Colonic mucosa (tissue), 4 donors: ENCODE measurements at places on chromosomes 16 and 17. TPM values are rescaled to one million over a fixed set of nuclear protein-coding genes. Genes with fewer than 3 reads are reported as not detected.
A peak's percentile ranks its signal among the peaks of the same experiment; 100 is the strongest.

GRCh38 chr16:50485232-50485631 lies 63.0 kb upstream of the NKD1 start:
- no peaks in the 10 kb centered on the region for H3K36me3 ChIP-seq
- H3K4me1 ChIP-seq: no peaks in the 10 kb centered on the region
- H3K27me3 ChIP-seq: no peaks in the 10 kb centered on the region
- DNase-seq: no peak
- H3K27ac ChIP-seq: no peak overlapping the region

DNA sequence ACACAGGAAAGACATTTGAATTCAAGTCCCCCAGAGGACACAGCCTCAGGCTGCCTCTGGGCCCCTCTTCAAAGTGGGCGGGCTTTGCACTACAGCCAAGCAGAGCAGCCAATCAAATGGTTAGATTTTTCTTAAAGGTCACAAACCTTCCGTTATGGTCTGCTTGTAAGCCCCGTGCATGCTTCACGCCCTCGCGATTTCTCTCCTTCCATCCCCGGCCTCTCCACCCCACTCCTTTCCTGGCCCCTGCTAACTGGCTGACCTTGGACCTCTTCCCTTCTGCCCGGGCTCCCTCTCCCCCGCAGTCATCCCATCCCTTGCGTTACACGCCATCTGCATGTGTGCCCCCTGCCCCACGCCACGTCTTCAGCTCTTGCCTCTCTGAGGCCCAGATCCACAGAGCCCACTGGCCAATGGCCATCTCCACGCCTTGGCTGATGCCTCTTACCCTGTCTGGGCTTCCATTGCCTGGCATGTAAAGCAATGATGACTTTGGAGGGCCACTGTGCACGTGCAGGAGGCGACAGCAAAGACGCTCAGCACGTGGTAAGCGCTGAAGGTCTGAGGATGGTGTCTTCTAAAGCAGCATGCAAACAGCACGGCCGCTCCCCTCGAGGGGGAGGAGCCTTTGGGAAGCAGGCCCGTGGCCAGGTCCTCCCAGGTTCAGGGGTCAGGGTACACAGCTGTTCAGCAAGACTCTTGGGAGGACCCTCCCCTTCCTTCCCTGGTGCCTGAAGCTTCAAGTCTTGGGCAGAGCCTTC lies 86.8 kb downstream of the ZDHHC7 start:
- H3K4me1 ChIP-seq: peaks cover 7% of the 10 kb centered on the region
- no peak overlapping the region for H3K27ac ChIP-seq
- no peaks in the 10 kb centered on the region for H3K36me3 ChIP-seq
- peak; percentile 63 for DNase-seq

The C17orf78 gene
- not detected for total RNA-seq

GRCh38 chr16:84361546-84361945 lies 6.8 kb upstream of the ATP2C2 start:
- no peak overlapping the region for H3K27ac ChIP-seq
- no peak overlapping the region for H3K4me3 ChIP-seq
- H3K4me1 ChIP-seq: peaks cover 8% of the 10 kb centered on the region
- no peaks in the 10 kb centered on the region for H3K27me3 ChIP-seq

GRCh38 chr16:55510185-55510805 lies 1.4 kb downstream of the LPCAT2 start:
- peak overlapping the region; percentile 70 for H3K4me3 ChIP-seq
- no peak overlapping the region for H3K27ac ChIP-seq
- no peak for DNase-seq
- peaks cover 4% of the 10 kb centered on the region for H3K4me1 ChIP-seq

- no peak overlapping the region for H3K4me3 ChIP-seq
- DNase-seq: no peak
- H3K27me3 ChIP-seq: no peaks in the 10 kb centered on the region
- H3K36me3 ChIP-seq: no peaks in the 10 kb centered on the region
- no peaks in the 10 kb centered on the region for H3K4me1 ChIP-seq
These were observed 162.3 kb downstream of the ABCA8 start for GRCh38 chr17:68792873-68793272.

The OTOP3 gene
- total RNA-seq: not detected

DNA sequence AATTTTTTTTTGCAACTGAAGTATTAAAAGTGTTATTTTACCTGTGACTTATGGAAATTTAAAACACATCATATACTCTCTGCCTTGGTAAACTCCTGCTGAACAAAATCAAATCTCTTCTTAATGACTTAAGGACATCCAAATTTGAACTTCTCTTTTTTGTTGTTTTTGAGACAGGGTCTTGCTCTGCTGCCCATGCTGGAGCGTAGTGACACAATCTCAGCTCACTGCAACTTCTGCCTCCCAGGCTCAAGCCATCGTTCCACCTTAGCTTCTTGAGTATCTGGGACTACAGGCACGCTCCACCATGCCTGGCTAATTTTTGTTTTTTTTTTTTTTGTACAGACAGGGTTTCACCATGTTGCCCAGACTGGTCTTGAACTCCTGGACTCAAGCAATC lies 56.1 kb downstream of the SKAP1 start:
- H3K27me3 ChIP-seq: no peaks in the 10 kb centered on the region
- no peak overlapping the region for H3K4me3 ChIP-seq
- H3K4me1 ChIP-seq: no peaks in the 10 kb centered on the region
- H3K27ac ChIP-seq: no peak overlapping the region
- H3K36me3 ChIP-seq: no peaks in the 10 kb centered on the region

GRCh38 chr17:51165680-51166197 lies 472 bp upstream of the NME2 start:
- no peaks in the 10 kb centered on the region for H3K27me3 ChIP-seq
- H3K36me3 ChIP-seq: no peaks in the 10 kb centered on the region
- peak overlapping the region; percentile 76 for H3K27ac ChIP-seq
- no peak for DNase-seq
- peak overlapping the region; percentile 61 for H3K4me3 ChIP-seq

GRCh38 chr17:30433514-30433913 lies 43.7 kb upstream of the GOSR1 start:
- no peak overlapping the region for H3K27ac ChIP-seq
- H3K4me3 ChIP-seq: no peak overlapping the region
- H3K27me3 ChIP-seq: no peaks in the 10 kb centered on the region
- no peaks in the 10 kb centered on the region for H3K4me1 ChIP-seq
- no peaks in the 10 kb centered on the region for H3K36me3 ChIP-seq

GRCh38 chr17:39305978-39306377 lies 80.2 kb upstream of the STAC2 start:
- H3K4me1 ChIP-seq: no peaks in the 10 kb centered on the region
- H3K27me3 ChIP-seq: no peaks in the 10 kb centered on the region
- H3K27ac ChIP-seq: no peak overlapping the region
- DNase-seq: no peak

DNA sequence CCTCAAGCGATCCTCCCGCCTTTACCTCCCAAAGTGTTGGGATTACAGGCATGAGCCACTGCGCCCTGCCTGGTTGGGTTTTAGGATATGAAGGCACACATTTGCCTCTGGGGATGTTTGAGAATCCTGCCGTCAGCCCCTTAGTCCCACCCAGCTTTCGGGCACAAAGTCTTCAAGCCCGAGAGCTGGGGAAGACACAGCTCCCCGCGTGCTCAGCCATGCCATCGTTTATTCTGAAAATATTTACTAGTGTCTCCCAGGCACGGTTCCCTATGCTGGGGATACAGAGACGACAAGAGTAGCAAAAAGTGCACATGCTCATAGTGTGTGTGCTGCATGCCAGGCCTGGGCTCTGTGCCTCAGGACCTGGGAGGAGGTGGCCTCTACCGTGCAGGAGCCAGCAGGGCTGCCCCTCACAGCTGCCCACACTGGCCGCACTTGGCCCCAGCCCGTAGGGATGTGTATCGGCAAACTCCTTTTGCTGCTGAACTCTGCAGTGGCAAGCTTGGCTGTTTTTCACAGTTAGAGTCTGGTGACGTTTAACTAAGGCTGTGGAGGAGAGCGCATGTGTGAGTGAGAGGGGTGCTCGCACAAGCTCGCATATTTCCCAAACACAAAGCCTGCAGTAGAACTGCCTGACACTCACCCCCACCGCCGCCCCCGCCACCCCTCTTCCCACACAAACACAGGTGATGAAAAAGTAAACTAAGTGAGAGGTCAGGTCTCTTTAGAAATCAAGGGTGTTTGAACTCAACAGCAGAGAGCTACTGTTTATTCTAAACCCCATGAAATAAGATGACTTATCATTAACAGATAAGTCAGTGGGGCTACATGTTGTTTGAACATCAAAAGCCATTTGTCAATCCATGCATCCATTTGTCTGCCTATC lies 266.4 kb downstream of the MRTFB start:
- H3K36me3 ChIP-seq: no peaks in the 10 kb centered on the region
- no peak overlapping the region for H3K27ac ChIP-seq
- H3K4me1 ChIP-seq: no peaks in the 10 kb centered on the region
- H3K27me3 ChIP-seq: no peaks in the 10 kb centered on the region

DNA sequence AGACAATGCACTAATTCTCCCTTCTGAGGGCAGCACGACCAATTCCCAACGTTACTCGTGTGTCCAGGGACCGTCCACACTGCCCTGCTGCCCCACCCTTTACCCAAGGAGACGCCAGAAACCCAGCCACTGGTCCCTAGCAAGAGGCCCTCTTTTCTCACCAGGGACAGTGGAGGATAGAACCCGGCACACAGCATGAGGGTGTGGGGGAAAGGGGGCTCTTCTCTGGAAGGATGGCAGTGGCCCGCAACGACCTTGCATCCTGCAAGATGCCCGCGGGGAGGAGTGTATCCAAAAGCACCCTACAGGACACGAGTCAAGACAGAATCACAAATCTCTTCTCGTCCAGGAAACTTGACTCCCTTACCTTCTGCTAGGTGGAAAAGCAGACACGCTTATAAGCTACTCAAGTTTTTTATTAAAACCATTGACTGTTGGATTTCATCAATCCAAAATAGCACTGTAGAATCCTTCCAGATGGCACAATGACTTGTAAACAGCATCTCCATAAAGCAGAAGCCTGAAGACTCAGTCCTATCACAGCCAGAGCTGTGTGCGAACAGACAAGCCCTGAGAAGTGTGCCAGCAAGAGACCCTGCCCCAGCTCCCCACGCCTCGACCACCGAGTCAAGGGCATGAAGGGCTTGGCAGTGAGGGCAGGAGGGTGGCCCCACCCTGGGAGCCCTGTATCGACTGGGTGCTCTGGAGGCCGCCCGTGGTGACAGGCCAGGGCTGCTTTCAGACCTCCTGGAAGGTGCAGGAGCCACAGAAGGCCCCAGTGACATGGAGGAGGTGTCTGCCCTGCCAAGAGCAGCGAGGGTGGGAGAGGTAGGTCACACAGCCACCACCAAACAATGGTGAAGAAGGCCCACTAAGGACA lies 103.8 kb downstream of the ANKRD11 start:
- H3K27me3 ChIP-seq: no peaks in the 10 kb centered on the region
- H3K4me3 ChIP-seq: no peak overlapping the region
- H3K27ac ChIP-seq: no peak overlapping the region
- peaks cover 15% of the 10 kb centered on the region for H3K4me1 ChIP-seq
- no peaks in the 10 kb centered on the region for H3K36me3 ChIP-seq
- no peak for DNase-seq

DNA sequence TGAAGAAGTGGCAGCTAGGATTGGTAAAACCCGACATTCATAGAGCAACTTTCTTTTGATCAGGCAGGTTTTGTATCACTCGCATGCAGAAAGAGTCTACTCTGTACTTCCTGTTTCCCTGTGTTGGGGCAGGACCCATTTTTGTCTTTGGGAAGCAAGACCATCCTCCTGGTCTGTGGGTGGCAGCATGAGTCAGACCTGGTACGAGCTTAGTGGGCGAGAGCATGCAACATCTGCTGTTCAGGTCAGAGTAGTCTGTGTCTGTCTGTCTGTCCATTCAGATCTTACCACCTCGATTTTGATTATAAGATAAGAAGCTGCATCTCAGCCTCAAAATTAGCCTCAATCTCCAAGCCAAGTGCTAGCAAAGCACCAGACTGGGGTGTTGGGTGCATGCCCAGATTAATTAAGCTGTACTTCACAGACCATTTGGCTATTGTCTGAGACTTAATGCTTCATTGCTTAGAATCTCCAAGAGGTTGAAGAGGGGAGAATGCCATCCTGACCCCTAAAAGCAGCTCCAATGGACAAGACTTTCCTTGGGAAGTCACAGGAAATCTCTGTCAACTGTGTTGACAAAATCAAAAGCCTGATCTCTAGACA lies 110.9 kb downstream of the XYLT1 start:
- peaks cover 6% of the 10 kb centered on the region for H3K4me1 ChIP-seq
- H3K27ac ChIP-seq: no peak overlapping the region
- H3K27me3 ChIP-seq: no peaks in the 10 kb centered on the region
